ENCODE measurements at places on chromosomes 11 and 22.

- no peak for DNase-seq
Measured at GRCh38 chr22:27620367-27621154, 181.0 kb downstream of the MN1 start.

GRCh38 chr11:9759519-9760192, 95.8 kb downstream of the SWAP70 start:
- DNase-seq, result peak; percentile 98

DNA sequence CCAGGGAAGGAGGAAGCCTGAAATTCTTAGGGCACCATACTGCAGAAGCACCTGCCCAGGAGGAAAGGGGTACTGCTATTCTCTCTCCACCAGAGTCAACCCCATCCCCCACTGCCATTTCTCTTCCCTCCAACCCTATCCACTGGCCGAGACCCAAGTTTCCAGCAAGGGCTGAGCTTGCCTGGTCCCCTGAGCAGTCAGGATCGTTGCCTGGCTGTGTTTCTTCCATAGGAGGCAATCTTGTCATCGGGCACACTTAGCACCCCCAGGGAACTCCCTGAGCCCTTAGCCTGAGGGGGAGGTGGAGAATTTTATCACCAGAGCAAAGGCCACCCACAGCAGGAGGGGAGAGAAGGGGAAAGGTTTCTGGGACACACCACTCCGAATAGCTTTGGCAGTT, 115.8 kb upstream of the NECTIN1 start:
- no peak for DNase-seq

GRCh38 chr11:123544631-123545375, 109.6 kb downstream of the SCN3B start:
- DNase-seq, result no peak

DNA sequence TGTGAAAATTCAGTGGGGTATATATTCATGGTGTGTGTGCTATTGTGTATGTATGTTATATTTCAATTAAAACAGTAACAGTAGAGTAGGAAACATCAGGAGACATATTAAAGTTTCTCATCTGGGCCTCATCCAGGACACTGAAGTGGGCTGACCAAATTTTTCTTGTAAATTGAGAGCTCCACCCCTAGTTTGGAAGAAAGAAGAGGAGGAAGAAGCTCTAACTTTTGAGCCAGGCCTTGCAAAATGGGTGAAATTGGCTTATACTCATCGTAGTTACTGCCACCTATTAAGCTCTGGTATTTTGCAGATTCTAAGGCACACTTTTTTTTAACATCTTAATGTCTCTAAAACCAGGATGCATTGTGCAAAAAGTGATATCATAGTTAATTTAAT, 33.7 kb downstream of the TSPAN18 start:
- DNase-seq, result no peak

- no peak for DNase-seq
Measured at GRCh38 chr11:95521133-95521542, 268.4 kb downstream of the FAM76B start.

GRCh38 chr22:17237038-17237668, 17.9 kb upstream of the ADA2 start:
- DNase-seq, result peak; percentile 77

DNA sequence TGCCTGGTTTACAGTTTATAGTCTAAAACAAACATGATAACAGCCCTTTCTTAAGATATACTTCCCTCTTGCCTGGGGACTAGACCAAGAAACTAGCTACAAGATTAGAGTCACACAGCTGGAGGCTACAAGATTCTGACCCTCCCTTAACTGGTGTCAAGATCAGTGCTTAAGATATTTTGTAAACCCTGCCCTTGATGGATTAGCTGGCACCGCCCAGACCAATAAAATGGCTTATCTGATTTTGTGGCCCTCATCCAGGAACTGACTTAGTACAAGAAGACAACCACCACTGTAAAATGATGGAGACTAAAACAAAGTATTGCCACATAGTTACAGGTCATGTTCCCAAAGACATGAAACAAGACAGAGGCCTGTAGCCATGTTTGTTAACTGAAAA, 53.4 kb downstream of the FAM181B start:
- DNase-seq, result peak; percentile 16

- no peak for DNase-seq
Measured at GRCh38 chr11:132099692-132100091, 729.3 kb downstream of the NTM start.

DNA sequence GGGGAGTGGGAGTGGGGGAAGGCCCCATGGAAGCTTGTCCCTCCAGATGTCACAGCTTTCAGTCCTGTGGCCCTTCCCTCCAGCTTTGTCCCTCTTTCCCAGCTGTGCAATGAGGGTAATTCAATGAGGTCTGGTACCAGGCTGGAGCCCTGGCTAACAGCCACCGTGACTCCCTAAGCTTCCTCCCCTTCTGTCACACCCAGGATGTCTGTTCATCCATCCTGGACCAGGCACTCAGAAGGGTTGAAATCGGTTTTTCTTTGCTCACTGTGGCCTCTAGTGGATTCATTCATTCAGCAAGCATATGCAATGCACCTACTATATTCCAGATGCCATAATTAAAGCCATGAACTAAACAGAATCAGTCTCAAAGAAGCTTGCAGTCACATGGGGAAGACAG, 38.7 kb downstream of the SYT13 start:
- no peak for DNase-seq

DNA sequence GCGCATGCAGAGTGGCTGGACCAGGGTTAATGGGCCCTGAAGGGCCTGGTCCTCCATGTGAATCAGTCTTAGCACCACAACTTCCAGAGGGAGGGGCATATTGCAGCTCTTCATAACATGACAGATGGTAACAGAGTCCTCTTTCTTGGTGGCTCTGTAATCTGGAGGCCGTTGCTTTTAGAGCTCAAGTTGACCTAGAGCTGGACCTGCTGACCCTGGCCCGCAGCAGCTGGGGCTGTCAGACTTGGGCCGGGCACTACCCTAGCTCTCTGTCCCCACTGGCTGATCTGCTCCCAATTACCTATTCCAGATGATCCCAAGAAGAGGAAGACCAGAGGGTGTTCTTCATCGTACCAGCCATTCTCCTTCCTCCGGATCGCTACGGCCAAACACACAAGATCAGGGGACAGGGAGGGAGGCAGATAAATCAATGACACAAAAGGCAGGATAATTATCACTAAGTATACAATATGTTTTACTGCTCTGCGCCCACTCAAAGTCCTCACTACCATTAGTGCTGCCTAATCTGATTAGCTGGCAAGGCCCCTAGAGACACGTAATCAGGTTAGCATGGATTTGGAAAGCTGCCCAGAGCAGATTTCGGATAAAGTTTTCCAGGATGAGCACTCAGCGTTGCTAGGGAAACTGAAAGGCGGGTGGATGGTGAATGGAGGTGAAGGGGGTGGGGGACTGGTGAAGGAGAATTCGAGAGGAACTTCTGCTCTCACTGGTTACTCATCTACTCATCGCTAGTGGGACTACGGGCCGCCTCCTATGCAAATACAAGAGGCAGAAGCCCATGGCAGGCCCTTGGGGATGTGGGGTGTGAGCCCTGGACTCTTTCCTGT, 64.5 kb upstream of the PHOX2A start:
- no peak for DNase-seq

DNA sequence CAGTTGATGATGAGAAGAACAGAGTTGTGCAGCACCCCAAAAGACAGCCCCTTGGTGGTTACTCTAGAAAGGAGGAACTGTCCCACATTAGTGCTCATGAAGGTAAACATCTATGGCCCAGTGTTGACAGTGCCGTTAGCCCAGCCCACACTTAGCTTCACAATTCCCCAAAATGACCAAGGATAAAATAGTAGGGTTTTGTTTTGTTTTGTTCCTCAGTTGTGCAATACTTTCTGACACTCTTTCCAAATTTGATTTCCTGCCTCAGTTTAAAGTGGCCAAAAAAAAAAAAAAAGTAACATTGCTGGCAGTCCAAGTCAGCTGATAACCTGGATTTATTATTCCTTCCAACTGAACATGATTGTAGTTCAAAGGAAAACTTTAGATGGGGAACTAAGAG, 269.4 kb downstream of the TMEM135 start:
- DNase-seq, result no peak

- peak; percentile 67 for DNase-seq
Measured at GRCh38 chr11:72326151-72326848, 82.3 kb upstream of the PHOX2A start.

DNA sequence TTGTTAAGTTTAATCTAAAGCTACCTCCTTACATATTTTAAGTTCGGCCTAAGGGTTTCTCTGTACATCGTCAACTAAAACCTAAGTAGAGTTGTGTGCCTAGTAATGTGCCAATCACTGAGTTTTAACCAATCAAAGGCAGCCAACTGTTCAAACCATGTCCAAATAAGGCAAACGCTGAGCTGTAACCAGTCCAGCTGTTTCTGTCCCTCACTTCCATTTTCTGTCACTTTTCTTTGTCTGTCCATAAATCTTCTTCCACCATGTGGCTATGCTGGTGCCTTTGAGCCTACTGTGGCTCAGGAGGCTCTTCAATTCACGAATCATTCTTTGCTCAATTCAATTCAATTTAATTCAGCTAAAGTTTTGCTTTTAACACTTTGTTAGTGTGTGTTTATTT, 13.9 kb upstream of the ATXN10 start:
- DNase-seq, result no peak

- no peak for DNase-seq
Measured at GRCh38 chr11:60672255-60672654, 27.2 kb upstream of the MS4A8 start.

DNA sequence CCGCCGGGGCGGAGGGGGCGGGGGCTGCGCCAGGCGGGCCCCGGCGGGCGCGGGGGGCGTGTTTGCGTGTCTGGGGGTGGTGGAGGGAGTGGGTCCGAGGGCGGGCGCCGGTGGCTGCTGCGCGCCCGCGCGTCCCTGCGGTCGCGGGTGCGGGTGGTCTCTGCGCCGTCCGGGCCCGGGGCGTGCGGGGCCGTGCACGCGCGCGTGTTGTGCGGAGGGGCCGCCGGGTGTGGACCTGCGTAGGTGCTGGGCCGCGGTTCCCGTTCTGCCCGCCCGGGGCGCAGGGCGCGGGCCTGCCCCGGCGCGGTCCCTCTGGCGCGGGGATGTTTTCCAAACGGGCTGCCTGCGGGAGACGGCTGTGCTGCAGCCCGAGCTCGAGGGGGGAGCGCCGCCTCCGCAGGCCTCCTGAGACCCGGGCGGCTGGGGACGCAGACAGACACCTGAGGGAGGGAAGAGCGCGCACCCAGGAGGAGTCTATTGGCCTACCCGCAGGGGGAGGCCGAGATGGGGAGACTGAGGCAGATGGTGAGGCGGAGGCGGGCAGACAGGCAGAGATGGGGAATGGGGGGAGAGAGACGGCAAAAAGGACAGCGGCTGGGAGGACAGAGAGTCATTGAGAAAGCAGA, 442 bp downstream of the PELI3 start:
- DNase-seq, result peak; percentile 19

- no peak for DNase-seq
Measured at GRCh38 chr22:46480396-46480795, 57.0 kb downstream of the CELSR1 start.

GRCh38 chr22:23203452-23204124, 23.3 kb downstream of the BCR start:
- DNase-seq, result no peak

DNA sequence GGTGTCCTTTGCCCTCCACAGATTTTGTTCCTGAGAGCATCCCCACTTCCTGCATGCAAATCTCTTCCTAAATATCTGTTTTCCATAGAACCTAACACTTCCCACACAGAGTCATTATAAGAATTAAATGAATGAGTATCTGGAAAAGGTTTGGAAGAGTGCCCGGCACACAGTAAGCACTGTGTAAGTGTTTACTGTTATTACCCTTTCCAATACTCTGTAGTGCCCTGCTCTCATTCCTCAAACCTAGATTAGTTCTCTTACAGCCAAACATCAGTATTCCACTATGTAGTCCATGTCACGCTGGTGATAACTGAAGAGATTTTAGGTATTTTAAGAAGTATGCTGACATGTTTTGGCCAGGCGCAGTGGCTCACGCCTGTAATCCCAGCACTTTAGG, 57.3 kb upstream of the PHF21A start:
- DNase-seq, result no peak

GRCh38 chr22:47334601-47335000, 572.2 kb downstream of the TBC1D22A start:
- DNase-seq, result no peak

DNA sequence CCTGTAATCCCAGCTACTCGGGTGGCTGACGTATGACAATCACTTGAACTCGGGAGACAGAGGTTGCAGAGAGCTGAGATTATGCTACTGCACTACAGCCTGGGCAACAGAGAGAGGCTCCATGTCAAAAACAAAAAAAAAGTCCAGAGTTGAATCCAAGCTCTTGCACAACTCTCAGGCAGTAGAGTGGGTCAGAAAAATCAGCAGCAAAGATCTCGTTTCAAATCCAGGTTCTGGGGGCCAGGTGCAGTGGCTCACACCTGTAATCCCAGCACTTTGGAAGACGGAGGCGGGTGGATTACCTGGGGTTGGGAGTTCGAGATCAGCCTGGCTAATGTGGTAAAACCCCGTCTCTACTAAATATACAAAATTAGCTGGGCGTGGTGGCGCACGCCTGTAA, 24.9 kb downstream of the CLPB start:
- DNase-seq, result no peak

DNA sequence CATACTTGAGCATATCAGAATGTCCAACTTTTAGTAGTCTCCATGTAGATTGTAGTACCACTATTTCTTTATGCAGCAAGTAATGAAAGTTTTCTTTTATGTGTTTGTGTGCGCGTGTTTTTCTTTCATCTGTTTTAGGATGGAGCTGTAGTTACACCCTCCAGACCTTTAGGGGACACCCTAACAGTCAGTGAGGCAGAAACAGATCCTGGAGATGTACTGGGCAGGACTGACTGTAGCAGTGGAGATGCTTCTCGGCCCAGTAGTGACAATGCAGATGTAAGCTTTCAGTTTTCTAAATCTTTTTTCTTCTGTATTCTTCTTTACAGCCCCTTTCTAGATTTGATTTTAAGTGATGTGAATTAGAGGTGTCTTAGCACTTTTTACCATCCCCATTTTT, 79.9 kb upstream of the GRIK4 start:
- DNase-seq, result peak; percentile 23
